ENCODE measurements at places on chromosomes 4 and X.

DNA sequence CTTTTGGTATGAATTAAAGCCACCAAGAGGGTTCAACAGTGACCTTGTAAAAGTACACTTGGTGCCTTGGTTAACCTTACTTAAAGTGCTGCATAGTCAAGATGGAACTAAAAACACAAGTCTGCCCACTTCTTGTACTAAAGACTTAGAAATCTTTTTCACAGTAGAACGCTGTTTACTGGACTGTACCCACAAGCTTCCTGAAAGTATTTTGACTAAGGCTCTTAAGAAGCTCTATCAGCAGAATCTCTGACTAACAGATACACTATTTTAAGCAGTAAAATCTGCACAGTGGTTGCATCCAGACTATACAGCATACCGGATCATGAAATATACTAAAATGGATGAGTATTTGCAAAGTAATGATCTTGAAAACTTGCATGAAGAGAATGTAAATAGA is 7.2 kb downstream of the RAB28 start:
- no peak for DNase-seq

DNA sequence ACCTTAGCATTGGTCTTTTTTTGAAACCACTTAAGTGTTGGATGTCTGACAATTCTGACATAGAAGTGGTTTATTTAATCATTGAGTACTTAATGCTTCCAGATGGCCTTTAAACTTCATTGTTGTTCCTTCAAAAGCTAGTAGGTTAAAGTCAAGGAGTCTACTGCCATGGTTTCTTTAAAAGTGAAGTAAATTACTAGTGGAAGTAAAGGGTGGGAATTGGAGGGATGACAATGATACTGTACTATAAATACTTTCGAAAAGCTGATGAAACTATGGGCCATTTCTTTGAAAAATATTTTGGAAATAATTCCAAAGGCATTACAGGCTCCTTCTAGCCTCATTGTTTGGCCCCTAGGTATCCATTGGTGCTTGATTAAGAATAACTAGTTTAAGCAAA is 51.9 kb downstream of the ATP10D start:
- DNase-seq: no peak

DNA sequence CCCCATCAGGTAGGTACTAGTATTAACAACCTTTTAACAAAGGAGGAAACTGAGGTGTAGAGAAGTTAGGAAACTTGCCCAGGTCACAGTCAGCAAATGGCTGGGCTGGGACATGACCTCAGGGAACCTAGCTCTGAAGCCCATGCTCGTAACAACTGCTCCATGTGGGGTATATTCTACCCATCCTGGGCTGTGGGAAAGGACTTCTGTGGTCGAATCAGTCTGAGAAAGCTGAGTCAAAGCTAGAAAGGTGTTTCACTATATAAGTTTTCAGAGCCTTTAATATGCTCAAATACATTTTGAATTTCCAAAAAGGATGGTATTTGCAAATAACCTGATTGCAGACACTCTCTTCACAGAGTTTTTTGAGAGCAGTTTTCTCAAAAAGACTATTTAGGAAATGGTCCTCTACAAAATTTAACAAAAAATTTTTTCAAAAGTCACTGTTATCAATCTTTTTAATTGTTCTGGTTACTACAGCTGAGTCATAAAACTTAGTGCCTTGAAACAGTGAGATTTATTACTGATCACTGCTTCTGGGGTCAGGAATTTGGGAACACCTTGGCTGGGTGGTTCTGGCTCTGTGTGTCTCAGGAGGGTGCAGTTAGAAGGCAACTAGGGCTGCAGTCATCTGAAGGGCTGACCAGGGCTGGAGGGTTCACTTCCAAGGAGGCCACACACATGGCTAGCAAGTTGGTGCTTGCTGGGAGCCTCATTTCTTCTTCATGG is 53.6 kb downstream of the NSG1 start:
- no peak for DNase-seq

DNA sequence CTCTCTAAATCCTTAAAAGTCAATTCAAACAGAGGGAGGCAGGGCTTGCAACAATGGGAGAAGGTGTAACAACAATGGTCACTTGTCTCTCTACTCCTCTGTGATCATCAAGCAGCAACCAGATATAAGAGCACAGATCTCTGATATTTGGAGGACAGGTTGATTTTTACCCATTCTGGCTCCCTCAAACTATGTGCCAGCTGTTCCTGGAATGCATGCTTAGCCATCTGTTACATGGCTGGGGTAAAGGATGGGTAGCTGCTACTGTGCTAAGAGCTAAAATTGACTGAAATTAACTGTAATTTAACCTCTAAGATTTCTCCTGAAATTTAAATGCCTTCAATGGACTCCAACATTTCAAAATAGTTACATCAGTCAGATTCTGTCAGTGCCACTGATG is 1459.9 kb downstream of the PCDH7 start:
- no peak for DNase-seq

DNA sequence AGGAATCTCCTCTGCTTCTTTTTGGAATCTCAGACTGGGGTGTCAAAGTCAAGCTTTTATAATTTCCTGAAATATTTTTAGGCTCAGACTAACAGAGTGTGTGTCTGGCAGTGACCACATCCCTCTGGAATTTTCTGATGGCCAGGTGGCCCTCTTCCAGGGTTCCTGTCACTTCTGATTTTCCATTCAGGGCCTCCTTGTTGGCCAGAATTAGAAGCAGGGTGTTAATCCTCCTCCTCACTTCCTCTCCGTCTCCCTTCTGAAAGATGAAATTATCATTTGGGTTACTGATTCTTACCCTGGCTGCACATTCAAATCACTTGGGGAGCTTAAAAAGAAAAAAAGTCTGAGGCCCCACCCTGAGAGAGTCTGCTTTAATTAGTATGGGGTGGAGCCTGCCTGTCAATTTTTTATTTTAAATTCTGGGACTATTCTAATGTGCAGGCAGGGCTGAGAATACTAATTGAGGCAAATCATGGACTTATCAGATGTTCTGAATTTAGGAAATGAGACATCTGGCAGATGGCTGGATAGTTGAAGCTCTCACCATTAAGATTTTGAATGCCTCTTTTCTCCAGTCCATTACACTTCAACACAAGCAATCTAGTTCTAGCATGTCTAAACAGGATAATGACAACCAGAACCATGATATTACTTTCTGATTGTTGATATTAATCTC is 43.2 kb downstream of the HAND2 start:
- no peak for DNase-seq

DNA sequence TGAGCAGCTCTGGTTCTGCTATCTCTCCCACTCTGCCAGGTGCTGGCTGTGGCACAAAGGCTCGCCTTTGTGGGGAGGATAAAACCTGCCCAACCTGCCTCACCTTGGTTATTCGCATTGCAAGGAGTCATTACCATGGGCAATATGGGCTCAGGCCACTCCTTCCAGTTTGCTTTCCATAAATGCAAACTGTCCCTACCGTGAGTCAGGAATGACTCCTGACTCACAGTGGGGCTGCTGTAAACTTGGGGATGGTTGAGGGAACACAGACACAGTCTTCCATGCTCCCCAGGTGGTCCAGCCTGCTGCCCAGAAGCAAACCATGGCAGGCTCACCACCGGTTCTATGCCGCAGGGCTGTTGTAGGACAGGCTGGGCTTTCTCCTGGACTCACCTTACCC is 36.1 kb downstream of the COQ2 start:
- DNase-seq: no peak

DNA sequence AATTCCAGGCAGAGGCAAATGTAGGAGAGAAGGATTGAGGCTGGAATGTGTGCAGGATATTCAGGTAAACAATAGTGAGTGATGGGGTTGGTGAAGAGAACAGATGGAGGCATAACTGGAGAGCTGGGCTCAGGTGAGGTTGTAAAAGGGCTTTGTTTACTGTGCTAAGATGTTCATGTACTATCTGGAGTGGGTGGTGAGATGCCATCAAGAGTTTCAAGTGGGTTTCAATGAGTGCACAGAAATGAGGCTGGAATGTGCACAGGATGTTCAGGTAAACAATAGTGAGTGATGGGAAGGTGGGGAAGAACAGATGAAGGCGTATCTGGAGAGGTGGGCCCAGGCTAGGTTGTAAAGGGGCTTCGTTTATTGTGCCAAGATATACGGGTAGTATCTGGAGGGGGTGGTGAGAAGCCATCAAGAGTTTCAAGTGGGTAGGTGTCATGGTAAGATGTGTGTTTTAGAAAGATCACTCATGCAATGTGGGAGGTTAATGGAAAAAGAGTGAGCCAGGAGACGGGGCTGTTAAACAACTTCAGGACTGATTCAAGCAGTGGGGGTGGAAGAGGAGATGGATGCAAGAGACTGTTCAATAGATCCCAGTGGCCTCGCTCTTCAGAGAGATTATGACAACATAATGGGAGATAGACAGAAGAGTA is 25.4 kb upstream of the NMU start:
- no peak for DNase-seq

DNA sequence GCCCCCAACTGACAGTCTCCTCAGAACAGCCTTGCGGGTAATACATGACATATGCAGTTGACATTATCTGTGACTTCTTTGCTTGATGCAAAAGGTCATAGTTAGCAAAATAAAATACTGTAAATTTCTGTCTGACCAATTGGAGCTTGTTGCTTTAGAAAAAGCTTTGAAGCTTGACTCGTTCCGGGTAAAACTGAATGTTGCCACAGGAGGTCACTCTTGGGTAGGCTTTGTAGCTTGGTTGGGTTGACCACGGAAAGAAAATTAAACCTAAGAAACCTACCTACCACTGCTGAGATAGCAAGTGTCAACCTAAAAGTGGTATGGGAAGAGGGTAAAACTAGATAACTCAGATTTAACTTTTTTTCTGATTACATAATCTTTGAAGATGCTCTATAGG is 23.2 kb downstream of the PRPS2 start:
- DNase-seq: peak; percentile 57

DNA sequence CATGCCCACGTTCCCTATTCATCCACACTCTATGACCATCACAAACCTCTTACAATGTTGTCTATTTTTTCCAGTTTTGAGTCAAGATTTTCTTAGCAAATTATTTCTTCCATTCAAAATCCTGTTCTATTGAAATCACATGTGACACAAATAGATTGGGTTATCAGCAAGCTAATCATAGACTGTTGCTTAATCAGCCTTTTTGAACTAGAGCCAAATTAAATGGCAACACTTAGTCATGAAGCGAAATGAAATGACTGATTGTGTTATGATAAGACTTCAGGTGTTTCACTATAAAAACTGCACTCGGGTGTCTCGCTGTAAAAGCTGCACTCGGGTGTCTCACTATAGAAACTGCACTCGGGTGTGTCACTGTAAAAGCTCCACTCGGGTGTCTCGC is 890.0 kb upstream of the FRG1 start:
- DNase-seq: no peak

GRCh38 chrX:6983207-6983955 is 164.1 kb upstream of the STS start:
- DNase-seq: no peak
